Thoracic aorta (tissue), 2 donors: ENCODE measurements at places on chromosomes 4 and X. TPM values are rescaled to one million over a fixed set of nuclear protein-coding genes. Genes with fewer than 3 reads are reported as not detected.

HMGB2 gene
- total RNA-seq, result 33.4 TPM

TRIML1 gene
- not detected for total RNA-seq

ATP2B3 gene
- 0.68 TPM for total RNA-seq

MAGEC2 gene
- not detected for total RNA-seq

SH3BGRL gene
- 196 TPM for total RNA-seq

TMPRSS11A gene
- total RNA-seq, result not detected

ESX1 gene
- total RNA-seq, result not detected

PPEF1 gene
- not detected for total RNA-seq

HMGN5 gene
- 5.5 TPM for total RNA-seq

SYNPO2 gene
- total RNA-seq, result 264 TPM

FABP2 gene
- not detected for total RNA-seq

SPATA4 gene
- not detected for total RNA-seq

CXorf58 gene
- not detected for total RNA-seq

KCTD8 gene
- total RNA-seq, result 4.2 TPM

UNC5C gene
- total RNA-seq, result 5.3 TPM

PF4V1 gene
- not detected for total RNA-seq

PDLIM3 gene
- 1,176 TPM for total RNA-seq
